ENCODE measurements at places on chromosomes 12 and 14.

DNA sequence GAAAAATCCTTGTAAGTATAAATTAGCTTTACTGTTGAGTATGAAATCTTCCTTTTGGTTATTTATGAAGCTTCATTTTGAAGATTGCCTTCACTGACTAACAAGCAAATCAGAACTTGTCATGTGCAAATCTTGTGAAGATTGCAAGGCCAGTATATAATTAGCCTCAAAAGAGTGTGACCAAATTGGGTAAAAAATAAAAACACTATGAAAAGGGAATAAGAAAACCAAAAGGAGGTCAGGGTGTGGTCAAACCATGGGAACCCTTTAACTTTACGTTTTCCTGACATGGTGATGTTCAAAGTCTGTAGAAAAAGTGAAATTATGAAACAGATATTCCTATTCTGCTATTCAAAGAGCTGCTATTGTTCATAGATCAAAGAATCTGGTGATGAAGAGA lies 230.3 kb downstream of the BCAT1 start:
- no peak for DNase-seq

DNA sequence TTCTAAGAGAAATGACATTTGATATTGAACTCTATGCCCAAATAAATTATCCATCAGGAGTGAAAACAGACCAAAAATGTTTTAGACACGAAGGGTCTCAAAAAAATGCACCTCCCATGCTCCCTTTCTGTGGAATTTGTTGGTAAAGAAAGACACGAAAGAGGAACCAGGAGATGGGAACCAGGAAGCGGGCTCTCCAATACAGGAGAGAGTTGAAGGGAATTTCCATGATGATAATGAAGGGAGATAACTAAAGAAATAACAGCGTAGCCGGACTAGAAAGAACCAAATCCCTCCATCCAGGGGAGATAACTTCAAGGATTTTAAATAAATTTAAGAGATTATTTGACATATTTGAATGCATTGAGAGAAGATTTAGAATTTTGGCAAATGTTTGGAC lies 183.0 kb downstream of the DUSP6 start:
- no peak for DNase-seq

GRCh38 chr12:3125674-3126073 lies 48.5 kb downstream of the TSPAN9 start:
- no peak for DNase-seq

- DNase-seq: no peak
Observed at GRCh38 chr14:30227436-30227835, 299.8 kb upstream of the PRKD1 start.

DNA sequence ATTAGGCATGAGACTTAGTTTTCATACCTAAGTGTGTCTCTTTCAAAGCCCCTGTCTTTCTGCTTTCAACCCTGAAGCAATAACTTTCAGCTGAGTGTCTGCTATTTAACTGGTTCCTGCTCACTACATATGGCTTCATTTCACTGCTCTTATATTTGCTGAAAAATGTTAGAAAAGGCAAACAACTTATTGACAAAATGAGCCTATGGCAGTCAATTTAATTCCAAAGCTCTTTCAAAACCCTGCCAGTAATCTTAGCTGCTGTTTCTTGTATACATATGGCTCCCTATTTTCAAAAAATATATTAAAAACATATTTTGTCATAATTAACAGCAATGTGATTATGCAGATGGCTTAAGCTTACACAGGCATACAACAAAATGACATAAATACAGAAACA lies 334.1 kb upstream of the MGAT4C start:
- DNase-seq: no peak

- DNase-seq: no peak
Observed at GRCh38 chr12:78210894-78211302, 380.2 kb downstream of the NAV3 start.

- no peak for DNase-seq
Observed at GRCh38 chr14:54623279-54624004, 56.5 kb downstream of the SAMD4A start.

DNA sequence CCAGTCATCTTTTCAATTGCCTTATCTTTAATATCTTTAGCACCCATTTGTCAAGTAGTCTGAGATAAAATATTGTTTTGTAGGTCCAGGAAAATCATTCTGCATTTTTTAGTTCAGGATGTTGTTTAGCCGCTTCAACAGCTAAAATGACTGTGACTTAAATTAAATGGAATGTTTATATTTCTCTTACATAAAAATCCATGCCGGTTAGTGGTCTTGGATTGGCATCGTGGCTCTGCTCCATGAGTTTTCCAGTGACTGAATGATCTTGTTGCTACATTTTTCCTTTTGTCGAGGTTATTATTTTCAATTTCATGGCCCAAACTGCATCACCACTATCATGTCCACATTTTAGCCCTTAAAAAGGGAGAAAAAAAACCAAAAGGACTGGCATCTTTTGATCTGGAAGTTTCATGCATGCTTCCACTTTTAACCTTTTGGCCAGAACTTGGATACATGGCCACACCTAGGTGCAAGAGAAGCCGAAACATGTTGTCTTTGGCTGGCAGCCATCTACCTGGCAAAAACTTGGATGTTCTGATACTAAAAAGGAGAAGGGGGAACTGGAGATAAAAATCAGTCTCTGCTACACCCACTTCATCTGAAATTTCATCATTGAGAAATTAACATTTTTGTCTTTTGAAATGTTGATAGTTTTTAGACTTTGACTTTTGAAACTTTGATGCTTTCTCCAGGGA lies 142.4 kb downstream of the OTOGL start:
- no peak for DNase-seq

DNA sequence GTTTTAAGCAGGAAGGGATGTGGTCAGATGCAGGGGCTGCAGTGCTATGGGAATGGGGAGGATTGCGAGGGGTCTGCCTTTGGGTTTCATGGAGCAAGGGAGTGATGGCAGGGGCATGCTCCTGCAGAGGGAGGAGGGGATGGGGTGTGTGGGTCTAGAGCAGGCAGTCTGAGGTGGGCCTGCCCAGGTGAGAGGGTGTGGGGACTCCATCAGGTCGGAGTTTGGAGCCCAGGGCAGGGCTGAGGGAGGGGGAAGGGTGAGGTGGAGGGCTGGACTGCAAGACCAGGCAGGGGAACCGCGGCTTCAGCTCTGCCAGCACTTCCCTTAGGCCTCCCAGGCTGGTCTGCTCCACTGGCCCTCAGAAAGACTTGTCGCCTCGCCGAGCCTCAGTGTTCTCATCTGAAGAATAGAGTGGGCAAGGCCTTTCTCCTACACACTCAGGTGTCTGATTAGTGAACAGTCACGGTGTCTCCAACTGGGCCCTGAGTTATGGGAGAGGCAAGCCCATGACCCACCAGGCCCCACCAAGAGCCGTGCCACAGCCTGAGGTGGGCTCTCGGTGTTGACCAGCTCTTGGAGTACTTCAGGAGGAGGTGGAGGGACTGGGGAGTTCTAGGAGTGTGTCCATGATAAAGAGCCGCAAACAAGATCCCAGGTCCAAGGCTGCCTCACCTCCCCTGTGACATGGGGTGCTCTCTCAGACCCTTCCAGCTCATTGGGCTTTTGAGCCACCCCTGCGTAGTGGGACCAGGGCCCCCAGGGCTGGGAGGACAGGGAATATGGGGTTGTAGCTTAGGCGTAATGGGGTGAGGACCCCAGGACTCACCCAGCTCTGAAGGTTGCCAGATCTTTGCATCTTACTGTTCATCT lies 20.1 kb upstream of the KRT80 start:
- DNase-seq: no peak

GRCh38 chr12:106647793-106648514 lies 65.2 kb downstream of the RFX4 start:
- no peak for DNase-seq

GRCh38 chr12:42477941-42478340 lies 111.6 kb downstream of the PRICKLE1 start:
- DNase-seq: no peak

DNA sequence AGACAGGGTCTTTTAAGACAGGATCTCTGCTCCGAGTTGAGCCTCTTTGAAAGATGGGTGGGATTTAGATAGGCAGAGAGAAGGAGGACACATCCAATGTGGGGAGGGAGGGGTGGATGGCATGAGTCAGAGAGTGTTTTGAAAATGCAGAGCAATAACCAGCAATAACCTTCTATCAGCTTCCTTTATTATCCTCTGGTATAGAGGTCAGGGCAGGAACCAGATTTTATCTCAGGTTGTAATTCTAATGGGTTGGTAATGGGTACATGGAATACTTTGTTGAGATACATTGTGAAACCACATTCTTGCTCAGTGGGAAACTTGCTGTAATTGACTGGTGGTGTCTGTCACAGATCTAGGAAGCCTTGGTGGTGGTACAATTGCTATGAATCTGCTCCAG lies 37.6 kb upstream of the CCDC63 start:
- no peak for DNase-seq

DNA sequence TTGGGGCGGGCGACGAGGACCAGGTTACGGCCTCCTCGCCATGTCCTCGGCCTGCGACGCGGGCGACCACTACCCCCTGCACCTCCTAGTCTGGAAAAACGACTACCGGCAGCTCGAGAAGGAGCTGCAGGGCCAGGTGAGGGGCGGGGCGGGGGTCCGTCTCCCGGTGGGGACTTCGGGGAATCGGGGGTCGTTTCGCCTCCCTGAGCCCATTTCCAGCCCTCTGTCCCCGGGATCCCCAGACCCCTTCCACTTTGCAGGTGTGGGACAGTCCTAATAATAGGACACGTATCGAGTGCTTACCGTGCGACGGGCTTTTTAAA lies 380 bp downstream of the ANKRD13A start:
- DNase-seq: no peak

DNA sequence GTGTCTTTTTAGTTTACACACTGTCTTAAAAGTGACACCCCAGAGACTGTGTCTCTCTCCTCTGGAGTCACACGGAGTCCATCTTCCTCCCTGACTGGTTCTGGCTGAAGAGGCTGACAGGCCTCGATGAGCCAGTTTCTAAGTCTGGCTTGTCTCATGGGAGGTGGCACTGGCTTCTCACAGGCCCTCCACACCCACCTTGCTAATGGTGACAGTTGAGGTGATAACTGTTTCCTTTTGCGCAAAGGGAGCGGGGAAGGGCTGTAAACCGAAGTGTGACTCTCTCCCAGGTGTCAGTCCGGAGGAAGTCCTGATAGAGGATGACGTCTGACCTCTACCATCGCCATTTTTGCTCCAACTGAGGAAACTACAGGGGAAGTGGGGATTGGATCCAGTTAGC lies 30.2 kb downstream of the KCTD10 start:
- DNase-seq: no peak

DNA sequence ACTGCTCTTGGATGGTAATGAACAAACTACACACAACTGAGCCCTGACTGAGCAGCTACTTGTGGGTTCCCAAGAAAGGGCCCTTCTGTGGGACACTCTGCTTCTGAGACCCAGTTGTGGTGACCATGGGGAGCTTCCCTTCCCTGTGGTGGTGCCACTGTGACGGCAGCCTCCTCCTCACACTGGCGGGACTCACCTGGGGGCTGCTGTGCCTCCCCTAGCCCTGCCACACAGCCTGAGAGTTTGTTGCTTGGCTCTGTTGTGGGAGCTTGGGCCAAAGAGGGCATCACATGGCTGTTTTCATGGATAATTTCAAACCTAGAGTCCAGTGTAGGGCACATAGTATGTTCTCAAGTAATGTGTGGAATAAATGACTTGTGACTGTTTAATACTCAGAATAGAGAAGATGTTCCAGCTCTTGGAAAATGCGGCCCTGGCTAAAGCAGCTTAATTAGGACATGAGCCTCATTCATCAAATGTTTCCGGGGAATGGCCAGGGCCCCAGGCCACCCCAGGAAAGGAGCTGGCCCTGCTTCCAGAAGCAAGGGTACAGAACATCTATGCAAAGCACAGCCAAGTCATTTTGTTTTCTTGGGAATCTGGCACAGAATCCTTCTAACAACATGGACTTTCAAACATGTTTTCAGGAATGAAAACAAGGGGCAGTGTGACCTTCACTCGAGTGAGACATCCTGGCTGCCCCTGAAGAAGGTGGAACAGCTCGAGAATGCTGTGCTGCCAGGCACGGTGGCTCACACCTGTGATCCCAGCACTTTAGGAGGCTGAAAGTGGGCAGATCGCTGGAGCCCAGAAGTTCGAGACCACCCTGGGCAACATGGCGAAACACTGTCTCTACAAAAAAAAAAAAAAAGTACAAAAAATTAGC lies 21.2 kb downstream of the ZFYVE21 start:
- no peak for DNase-seq

Measured in central memory CD8-positive, alpha-beta T cell (primary cell).